Naive thymus-derived CD4-positive, alpha-beta T cell (primary cell): ENCODE measurements at places on chromosomes 3 and 15. TPM values are rescaled to one million over a fixed set of nuclear protein-coding genes. Genes with fewer than 3 reads are reported as not detected.

SLCO2A1 gene
- not detected for polyA plus RNA-seq

DNA sequence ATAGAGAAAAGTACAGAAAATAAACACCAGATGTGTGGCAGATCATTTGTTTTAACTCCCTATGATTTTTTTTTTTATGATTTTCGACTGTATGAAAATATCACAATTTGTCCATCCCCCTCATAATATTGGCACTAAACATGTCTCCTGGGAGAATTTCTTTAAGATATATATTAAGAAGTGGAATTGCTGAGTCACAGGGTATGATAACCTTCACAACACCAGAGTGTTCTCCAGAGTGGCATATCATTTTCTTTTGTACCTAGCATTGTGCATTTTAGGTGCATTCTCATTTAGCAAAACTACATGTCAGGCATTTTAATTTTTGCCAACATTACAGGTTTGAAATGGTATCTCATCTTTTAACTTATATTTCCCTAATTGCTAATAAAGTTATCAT, 170.9 kb downstream of the FRMD5 start:
- no peak for DNase-seq

CHST13 gene
- polyA plus RNA-seq, result not detected

- no peak for DNase-seq
Observed at GRCh38 chr15:48646331-48646730, 822 bp upstream of the FBN1 start.

DNA sequence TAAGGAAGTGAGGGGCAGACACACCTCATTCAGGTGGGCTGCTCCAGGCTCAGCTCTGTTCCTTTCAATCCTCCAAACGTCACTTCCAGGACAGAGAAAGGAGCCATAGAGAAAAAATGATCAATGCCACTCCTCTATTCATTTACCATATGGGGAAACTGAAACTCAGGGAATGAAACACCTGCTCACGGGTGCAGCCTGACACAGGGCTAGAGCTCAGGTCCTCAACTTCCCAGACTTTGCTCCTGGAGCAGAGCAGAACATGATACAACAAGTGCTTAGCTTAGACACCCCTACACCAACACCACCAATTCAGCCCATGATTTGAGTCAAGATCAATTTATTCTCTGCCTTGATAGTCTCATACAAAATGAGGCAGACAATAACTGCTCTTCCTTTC, 58.5 kb upstream of the LPP start:
- DNase-seq, result no peak

DNA sequence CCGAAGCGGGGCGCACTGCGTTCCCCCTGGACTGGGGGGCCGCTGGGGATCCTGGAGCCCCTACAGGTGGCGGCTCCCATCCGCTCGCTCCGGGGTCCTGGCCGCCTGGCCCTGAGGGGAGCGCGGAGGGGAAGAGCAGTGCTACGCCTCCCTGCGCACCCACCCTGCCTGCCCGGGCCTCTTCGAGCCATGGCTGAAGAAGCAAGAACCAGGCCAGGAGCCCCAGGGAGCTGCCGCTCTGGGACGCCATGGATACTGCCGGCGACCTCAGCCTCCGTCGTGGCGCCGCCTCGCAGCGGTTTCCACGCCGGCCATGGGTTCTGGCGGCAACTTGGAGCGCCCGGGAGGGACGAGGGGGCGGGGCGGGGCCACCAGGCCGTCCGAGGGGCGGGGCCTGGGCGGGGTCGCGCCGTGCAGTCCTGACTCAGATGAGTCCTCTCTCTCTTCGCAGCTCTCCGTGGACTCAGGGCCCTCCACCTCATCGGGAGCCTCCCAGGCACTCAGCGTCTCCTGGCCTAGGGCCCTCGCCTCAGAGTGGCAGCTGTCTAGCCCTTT, 50.9 kb downstream of the MYL3 start:
- DNase-seq, result peak; percentile 54

CCRL2 gene
- 1.3 TPM for polyA plus RNA-seq

STAC gene
- not detected for polyA plus RNA-seq

DNA sequence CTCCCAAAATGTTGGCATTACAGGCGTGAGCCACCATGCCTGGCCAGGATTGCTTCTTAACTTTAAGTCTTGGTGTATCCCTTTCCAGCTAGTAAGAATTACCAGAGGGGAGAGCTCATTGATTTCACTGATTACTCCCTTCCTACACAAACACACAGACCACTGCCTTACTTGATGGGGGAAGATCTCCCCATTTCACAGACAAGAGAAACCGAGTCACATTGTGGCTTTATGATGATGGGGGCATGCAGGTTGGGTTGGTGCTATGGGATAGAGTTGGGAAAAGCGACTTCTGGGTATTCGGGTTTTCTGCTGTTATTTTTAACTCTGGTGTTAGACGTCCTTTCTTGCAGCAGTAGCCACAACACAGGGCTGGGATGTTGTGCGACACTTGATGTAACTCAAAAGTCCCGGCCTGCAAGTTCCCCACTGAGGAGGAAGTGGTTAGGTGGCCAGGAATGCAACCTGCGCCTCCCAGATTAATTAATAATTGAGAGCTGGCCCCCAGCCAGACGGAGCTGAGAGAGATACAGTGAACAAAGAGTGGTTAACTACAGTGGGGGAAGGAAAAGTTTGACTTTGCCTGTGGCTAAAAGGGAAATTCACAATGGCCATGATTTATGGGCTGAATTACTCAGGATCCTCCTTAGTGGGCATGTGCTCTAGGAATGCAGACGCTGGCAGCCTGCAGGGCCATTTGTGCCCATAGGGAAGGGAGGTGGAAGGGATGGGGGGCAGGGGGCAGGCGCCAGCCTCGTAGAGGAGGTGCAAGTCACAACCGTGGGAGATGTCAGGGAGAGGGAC, 63.6 kb downstream of the SMAD6 start:
- no peak for DNase-seq

KCTD6 gene
- polyA plus RNA-seq, result 4.1 TPM

- DNase-seq, result no peak
Observed at GRCh38 chr3:193959861-193960260, 176.1 kb upstream of the HES1 start.

KIF15 gene
- polyA plus RNA-seq, result 0.14 TPM

DNA sequence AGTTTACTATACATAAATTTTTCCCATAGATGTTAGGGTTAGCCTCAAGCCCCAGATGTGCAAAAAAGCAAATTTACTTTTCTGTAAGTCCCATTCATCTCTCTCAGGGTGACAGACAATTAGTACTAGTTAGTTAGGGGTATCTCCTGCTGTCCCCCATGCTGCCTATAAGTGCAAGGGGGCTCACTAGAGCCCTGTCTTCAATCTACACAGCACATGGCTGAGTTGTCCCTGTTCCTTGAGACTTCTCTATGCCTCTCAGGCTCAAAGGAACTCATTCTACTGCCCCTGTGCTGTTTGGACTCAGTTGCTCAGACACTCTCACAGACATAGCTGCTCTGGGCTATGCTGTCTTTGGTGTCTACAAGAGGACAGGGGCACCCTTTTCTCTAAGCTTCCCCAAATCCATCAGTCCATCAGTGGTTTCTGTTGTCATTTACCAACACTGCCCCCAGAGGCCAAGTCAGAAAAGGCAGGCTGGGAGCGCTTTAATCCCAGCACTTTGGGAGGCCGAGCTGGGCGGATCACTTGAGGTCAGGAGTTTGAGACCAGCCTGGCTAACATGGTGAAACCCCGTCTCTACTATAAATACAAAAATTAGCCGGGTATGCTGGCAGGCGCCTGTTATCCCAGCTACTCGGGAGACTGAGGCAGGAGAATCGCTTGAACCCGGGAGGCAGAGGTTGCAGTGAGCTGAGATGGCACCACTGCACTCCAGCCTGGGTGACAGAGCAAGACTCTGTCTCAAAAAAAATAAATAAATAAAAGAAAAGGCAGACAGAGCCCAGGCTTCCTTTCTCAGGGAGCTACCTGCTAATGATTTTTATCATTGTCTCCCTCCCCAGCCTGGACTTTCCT, 31.4 kb upstream of the PRTG start:
- no peak for DNase-seq
